ENCODE measurements at places on chromosomes 7 and 10.
A peak's percentile ranks its signal among the peaks of the same experiment; 100 is the strongest.

GRCh38 chr10:113108194-113108835, 158.3 kb downstream of the TCF7L2 start:
- no peak for DNase-seq

DNA sequence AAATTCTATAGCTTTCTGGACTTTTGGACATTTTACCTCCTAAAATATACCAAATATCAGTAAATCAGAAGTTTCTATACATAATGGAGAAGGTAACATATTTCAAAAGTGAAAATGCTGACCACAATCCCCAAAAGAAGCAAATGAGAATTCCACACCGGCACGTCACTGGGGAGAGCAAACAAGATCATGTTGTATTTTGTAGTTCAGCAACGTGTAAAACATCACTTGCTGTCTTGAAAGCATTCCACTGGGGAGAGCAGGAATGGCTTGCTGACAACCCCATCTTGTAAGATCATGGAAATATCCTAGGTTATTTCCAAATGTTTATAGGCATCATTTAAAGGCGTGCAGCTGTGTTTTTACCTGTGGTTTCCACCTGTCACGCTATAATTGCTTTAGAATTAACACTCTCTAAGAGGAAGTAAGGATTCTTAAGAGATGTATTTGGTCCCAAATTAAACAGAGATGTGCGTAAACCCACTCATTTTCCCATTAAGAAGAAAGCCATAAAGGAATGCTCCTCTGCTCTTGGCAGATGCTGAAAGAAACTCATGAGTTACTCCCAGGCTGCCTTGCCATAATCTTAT, 397.1 kb upstream of the POT1 start:
- DNase-seq = no peak

DNA sequence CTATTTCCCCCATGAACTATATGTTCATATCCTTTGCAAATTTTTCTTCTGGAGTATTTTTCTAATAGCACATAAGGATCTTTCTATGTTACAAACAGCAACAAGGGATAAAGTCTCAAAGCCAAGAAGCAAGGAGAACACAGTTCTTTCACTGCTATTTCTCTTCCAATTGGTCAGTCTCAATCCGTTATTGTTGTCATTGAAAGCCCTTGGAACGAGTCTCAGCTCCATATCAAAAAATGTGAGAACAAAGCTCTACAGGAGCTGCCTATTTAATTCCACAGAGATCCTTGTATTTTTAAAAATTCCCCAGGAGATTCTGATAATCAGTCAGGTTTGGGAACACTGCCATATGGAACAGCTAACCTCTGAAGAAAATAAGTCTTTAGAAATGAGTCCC, 15.7 kb downstream of the SLC35B4 start:
- no peak for DNase-seq

DNA sequence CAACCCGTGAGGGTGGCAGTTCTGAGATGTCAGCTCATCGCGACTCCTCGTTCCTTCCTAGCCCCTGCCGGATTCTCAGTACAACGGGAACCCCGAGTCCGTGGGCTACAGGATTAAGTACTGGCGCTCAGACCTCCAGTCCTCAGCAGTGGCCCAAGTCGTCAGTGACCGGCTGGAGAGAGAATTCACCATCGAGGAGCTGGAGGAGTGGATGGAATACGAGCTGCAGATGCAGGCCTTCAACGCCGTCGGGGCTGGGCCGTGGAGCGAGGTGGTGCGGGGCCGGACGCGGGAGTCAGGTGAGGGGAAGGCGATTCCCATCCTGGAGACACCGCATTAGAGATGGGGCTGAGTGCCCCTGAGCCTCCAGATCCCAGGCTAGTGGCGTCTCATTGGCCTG, 568.1 kb upstream of the FOXK1 start:
- no peak for DNase-seq

DNA sequence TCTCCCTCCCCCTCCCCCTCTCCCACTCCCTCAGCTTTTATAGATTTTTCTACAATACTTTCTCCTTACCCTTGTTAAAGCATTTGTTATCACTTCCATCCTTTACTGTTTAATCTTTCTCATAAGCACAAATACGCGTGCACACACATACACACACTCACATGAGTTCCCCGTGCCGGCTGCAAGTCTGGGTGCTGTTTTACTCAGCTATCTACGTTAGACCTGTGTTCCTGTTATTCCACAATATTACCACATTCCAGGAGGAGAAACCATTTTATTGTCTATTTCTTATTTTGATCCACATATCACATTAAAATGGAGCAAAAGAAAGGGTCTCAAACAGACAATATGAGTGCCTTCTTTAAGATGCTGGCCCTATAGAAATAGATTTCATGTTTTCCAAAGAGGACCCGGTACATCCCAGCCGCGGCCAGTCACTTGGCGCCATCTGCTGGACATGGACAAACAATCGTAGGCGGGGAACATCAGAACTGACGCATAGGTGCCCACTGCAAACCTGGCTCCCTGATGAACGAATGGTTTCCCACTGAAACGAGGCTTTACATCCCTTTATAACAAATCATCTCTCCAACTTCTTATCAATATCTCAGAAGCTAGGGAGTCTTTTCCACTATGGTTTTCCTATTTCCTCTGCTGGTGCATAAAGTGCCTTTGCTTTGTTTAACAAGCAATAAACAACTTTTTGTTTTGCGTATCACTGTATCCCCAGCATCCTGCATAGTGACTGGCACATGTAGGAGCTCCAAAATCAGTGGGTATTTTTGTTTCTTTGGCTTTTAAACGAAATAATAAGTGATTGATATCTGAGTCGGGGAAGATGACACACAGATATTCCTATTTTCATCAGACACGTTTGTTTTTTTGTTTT, 25.2 kb upstream of the OPTN start:
- DNase-seq = peak; percentile 43

GRCh38 chr7:17434841-17435692, 136.6 kb downstream of the AHR start:
- no peak for DNase-seq

DNA sequence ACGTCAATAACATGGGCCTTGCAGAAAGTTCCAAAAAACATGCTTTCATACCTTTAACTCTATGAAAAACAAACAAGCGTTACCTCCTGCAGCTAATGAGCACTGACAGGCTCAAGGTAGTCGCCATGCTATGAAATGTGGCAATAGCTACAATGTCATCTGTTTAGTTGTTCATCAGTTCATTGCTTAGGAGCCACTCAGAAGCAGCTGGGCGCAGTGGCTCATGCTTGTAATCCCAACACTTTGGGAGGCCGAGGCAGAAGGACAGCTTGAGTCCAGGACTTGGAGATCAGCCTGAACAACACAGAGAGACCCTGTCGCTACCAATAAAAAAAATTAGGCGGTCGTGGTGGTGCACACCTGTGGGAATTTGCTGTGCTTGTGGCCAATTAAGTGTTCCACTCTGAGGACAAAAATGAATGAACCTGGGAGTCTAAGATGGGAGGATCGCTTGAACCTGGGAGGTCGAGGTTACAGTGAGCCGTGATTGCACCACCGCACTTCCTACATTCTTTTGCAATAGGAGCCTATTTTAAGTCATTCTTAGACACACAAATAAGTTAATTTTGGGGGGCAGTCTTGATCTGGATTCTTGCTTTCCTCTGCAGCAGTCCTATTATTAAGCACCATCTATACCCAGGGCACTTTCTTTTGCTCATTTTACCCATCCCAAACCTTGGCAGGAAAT, 276.2 kb upstream of the KLF14 start:
- no peak for DNase-seq

- no peak for DNase-seq
Measured at GRCh38 chr10:60434418-60435046, 44.9 kb upstream of the ANK3 start.

DNA sequence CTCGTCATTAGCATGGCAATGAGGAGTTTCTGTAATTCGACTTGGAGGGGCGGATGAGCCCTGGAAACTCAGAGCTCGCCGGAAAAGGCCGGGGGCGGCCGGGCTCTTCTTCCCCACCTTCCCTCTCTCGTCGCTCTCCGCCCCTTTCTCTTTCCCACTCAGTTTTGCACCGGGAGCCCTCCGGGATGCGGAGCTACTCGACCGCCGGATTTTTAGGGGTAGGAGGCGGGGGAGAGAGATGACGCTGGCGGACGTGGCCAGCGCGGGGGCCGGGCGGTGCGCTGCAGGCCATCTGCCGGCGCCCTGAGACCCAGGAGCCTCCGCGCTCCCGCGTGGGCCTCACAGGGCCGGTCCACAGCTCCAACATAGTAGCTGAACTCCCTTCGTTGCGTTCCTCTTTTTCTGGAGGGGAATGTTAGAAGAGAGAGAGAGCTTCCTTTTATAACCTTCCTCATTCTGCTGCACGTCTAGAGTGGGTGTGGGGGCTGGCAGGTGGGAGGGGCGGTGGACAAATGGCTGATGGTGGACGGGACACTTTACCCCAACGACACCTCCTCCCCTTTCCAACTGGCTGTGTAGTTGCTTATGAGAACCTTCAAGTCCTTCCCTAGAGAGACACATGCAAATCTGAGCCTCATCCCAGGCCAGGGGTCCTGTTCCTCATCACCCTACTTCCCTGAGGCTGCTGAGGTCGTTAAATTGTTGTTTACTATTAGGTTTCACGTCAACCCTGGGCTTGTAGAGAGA, 1.1 kb upstream of the HOXA1 start:
- no peak for DNase-seq

DNA sequence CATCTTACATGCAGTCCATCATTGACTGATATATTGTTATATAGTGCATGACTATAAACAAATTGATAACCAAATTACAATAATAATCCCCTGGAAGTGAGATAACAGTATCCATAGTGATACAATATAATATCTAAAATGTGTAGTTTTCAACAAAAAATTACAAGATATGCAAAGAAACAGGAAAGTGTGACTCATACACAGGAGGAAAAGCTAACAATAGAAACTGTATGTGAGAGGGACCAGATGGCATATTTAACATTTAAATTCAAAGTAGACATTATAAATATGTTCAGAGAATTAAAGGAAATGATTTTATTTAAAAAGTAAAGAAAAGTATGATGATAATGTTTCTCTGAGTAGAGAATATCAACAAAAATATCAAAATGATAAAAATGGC, 8.0 kb downstream of the OR9A2 start:
- DNase-seq = no peak

DNA sequence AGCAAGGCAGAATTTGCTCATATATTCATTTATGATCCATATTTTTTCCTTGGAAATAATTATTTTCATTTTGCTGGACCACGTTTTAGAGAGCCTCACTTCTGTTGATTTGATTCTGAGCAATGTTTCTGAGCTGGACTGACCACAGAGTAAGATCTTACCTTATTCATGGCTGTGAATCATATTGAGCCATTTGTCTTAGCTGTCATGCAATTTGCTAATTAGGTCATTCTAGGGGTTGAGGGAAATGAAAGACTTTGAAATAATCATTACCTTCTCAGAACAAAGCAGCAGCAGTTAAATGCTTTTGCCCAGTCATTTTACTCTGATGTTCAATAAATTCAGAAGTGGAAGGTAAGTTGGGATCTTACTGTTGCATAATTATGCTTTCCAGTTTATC, 251.4 kb downstream of the SDK1 start:
- no peak for DNase-seq

DNA sequence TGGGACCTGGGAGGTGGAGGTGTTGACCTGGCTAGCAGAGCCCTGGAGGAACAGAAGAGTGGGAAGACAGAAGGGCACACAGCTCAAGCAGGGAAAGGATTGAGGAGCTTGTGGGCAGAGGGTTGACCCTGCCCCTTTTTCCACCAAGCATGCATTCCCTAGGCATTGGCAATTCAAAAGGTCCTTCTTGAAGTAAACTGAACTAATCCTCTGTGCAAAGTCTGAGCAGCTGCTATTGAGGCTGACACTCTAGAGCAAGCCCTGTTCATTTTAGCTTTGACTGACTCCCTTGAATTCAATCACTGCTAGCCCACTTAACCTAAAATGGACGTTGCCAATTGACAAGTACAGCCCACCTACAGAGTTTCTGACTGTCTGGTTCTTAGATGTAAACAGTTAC, 116.5 kb upstream of the TNS3 start:
- DNase-seq = no peak

DNA sequence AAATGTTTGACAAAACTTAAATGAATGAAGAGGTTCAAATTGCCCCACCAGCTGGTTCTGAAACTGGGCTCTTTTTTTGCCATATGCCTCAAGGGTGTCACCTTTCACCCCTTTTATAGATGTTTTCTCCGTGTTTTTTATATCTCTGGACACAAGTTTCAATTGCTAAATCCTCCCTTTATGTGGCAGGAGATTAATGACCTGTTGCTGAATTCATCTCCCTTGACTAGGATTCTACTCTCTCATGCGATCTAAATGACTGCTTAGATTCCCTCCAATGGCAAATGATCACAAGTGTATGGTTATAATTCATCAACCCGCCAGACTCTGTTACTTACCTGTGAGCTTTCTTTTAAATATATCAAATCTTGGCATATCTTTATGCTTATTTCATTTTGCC, 677.0 kb upstream of the POT1 start:
- DNase-seq = no peak

DNA sequence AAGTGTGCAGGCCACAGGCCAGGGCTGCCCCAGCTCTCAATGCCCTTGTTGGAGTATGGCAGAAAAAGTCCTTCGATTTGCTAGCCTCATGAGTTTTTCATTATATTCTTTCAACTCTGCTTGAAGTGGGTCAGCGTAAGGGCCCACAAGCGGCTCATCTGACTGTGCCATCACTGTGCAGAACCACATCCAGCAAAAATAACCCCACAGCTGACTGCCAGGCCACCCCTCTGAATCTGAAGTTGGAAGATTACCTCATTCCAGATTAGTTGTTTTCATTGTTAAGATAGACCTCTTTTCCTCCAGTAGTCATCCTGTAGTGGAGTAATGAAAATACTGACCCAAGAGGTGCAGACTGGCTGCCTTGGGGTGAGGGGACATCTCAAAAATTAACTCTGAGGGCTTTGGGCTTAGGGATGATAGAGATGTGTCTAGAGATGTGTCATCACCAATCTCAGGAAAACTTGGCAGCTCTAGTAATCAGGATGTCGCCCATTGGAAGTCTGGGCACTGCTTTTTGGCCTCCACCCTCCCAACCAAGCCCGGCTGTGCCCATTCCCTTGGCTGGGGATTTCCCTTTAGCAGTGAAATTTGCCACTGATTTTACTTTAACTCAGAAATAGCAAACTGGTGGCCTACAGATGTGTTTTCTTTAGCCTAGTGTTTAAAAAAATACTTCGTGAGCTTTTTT, 164.3 kb downstream of the LCOR start:
- DNase-seq = no peak

- no peak for DNase-seq
Measured at GRCh38 chr10:120744040-120744439, 107.1 kb upstream of the WDR11 start.

GRCh38 chr10:12656518-12657142, 307.3 kb downstream of the CAMK1D start:
- no peak for DNase-seq

GRCh38 chr7:112452102-112452888, 2.0 kb downstream of the IFRD1 start:
- no peak for DNase-seq
